ENCODE measurements at places on chromosomes 13 and 19.
A peak's percentile ranks its signal among the peaks of the same experiment; 100 is the strongest.

- H3K4me1 ChIP-seq: peaks cover 9% of the 10 kb centered on the region
- H3K27ac ChIP-seq: no peak overlapping the region
- no peaks in the 10 kb centered on the region for H3K27me3 ChIP-seq
Measured at GRCh38 chr19:29988351-29988750, 46.3 kb downstream of the URI1 start.

DNA sequence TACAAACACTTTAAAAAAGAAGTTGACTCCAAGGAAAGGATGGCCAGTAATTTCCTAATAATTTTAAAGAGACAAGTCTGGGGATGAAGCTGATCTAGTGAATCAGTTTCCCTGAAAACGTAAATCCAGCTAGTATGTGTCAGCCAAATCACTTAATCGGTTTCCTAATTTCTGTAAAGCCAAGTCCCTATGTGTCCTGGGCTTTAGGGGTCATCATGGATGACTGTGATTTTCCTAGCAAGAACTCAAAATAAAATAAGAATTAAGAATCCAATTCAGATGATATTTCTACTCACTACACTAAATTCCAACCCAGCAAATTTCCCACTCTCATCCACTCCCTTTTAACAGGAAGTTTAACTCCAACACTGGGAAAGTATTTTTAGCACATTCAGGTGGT lies 35.9 kb downstream of the ELF1 start:
- no peak overlapping the region for H3K4me3 ChIP-seq
- peak overlapping the region; percentile 73 for H3K27ac ChIP-seq
- no peaks in the 10 kb centered on the region for H3K27me3 ChIP-seq

DNA sequence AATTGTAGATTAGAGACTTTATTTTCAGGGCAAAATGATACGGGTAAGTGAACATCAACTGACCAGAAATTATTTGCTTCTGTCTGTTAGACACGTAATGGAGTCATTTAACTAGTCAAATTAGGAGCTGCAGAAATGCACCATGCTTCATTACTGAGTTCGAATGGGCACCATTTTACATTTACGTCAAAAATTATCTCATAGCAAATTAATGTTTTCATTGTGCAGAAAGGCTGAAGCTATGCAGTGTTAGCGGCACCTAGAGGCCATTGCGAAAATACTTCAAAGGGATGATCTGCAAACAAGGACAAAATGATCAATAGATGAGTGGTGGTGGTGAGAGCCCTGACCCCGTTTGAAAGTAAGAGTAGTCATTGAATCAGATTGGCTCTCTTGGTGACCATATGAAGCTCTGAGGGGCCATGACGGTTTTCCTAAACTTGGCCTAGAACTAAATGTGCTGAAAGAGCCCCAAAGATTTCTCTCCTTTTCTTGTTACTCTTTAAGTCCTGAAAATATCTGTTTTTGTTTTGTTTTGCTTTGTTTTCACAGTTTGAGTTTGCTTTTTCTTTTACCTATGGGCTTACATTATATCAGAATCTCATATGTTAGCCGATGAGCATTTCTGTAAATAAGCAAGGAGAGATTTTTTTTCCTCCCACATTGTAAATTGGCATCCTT lies 277.9 kb downstream of the ZNF536 start:
- H3K36me3 ChIP-seq: no peaks in the 10 kb centered on the region
- no peak overlapping the region for H3K27ac ChIP-seq
- no peak overlapping the region for H3K4me3 ChIP-seq
- H3K4me1 ChIP-seq: no peaks in the 10 kb centered on the region
- DNase-seq: no peak

DNA sequence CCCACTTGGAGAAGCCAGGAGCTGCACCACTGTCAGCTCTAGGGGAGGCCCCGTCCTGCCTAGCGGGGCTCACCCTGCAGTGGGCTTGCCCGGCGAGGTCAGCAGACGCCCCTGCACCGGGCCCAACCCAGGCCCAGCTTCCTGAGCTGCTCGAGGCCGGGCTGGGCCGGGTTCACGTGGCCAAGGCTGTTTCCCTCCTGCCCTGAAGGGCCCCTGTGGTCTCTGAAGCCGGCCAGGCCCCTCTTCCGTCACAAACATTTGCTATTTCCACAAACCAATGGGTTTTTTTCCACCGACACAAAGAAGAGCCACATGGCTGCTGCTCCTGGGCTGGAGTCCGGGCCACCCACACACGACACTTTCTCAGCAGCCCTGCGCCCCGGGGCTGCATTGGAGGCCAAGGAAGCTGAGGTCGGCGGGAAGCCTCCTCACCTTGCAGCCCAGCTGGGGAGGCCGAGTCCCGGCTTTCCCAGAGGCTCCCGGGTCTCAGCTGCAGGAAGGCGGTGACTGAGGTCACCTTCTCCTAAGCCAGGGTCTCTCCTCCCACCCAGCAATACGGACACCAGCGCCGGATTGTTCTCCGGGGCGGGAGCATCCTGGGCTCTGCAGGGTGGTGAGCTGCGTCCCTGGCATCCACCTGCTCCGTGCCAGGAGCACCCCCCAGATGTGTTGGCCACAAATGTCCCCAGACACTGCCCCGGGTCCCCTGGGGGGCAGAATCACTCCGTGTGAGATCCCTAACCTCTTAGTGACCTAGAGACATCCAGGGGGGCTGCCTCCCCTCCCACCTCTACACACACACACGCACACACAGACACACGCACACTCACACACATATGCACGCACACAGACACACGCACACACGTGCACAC lies 80.5 kb downstream of the GADD45B start:
- H3K4me1 ChIP-seq: peaks cover 18% of the 10 kb centered on the region
- H3K4me3 ChIP-seq: no peak overlapping the region
- H3K36me3 ChIP-seq: no peaks in the 10 kb centered on the region
- H3K27me3 ChIP-seq: no peaks in the 10 kb centered on the region
- no peak for DNase-seq
- H3K27ac ChIP-seq: peak overlapping the region; percentile 82

GRCh38 chr19:5799247-5800241 lies 5.3 kb upstream of the NRTN start:
- H3K27ac ChIP-seq: no peak overlapping the region
- DNase-seq: no peak
- H3K36me3 ChIP-seq: no peaks in the 10 kb centered on the region
- peaks cover 21% of the 10 kb centered on the region for H3K27me3 ChIP-seq

DNA sequence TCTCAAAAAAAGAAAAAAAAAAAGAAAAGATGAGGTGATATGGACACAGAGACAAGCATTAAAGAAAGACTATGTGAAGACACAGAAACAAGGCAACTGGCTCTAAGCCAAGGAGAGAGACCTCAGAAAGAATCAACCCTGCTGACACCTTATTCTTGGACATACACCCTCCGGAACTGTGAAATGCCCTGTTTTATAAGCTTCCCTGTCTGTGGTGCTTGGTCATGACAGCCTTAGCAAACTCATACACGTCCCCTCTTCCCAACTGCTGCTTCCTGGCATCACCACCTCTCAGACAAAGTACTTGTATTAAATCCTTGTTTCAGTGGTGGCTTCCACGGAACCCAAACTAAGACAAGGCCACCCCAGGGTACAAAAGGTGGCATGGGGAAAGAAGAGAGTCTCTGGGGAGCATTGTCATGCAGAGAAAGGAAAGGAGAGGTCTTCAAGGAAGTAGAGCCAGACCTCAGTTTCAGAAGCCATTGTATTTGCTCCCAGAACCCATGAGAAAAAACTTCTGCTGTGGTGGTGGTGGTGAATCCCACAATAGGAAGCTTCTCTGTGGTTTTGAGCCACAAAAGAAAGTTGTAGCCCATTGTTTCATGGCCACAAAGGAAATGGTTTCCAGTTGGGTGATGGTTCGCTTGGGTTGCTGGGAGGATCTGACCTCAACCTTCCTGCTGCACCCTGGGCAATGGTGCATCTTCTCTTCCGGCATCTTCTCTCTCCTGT lies 16.3 kb upstream of the TSPAN16 start:
- peaks cover 8% of the 10 kb centered on the region for H3K4me1 ChIP-seq
- no peak for DNase-seq
- no peaks in the 10 kb centered on the region for H3K27me3 ChIP-seq
- H3K36me3 ChIP-seq: no peaks in the 10 kb centered on the region

- peaks cover 4% of the 10 kb centered on the region for H3K36me3 ChIP-seq
- H3K27ac ChIP-seq: no peak overlapping the region
- peaks cover 14% of the 10 kb centered on the region for H3K4me1 ChIP-seq
- no peaks in the 10 kb centered on the region for H3K27me3 ChIP-seq
- no peak overlapping the region for H3K4me3 ChIP-seq
Measured at GRCh38 chr13:59229401-59229800, 934.3 kb downstream of the DIAPH3 start.

DNA sequence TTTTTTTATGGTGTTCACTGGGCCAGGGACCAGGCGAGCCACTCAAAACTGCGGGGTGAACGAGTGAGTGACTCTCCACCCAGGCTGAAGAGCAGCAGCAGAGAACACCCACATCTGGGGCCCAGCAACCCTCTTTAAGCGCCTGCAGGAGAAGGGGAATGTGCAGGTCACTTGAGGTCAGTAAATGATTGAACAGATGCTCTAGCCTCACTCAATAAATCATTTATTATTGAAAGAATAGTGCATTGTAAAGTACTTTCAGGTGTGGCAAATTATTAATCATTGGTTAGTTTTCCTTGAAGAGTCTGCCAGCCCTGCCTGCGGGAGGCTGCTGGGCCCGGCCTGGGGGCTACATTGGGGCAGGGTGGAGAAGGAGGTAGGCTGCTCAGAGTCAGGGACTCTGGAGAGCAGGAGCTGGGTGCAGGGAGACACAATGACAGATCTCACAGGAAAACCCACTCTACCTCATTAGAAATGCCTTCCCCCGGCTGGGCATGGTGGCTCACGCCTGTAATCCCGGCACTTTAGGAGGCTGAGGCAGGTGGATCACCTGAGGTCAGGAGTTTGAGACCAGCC lies 42.5 kb downstream of the ABCC4 start:
- no peak overlapping the region for H3K27ac ChIP-seq
- no peak for DNase-seq
- H3K4me1 ChIP-seq: peaks cover 4% of the 10 kb centered on the region
- no peaks in the 10 kb centered on the region for H3K27me3 ChIP-seq
- H3K36me3 ChIP-seq: no peaks in the 10 kb centered on the region

DNA sequence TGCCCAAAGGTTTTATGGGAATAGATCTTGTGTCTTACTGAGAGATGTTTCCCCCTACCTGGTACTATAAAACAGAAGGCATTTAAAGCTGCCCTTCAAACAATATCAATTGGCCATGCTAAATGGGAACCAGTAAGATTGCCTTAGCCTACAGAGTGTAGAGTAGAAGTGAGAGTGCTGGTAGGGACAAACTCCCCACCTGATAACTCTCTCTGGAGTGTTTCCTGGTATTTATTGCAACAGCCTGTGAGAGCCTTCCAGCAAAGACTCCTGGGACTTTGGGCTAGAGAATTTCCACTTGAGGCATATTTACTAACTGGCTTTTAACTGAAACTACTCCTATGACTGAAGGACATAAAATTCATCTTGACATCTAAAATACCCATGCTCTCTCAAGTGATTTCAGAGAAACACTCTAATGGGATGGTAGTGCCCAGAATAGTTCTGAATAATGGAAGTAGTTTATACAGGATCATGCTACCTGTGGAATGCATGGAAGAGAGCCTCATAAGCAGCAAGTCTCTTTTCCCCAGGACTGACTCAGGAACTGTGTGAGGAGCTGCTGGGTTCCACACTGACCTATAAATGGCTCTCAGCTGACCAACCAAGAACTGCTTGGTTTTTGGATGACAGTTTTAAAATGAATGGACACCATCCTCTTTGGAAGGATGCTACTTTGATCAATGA lies 132.7 kb upstream of the SLITRK5 start:
- no peaks in the 10 kb centered on the region for H3K27me3 ChIP-seq
- H3K4me1 ChIP-seq: no peaks in the 10 kb centered on the region
- no peak overlapping the region for H3K27ac ChIP-seq
- no peak for DNase-seq
- H3K4me3 ChIP-seq: no peak overlapping the region

All from mesothelial cell of epicardium (in vitro differentiated cells).